ENCODE measurements at places on chromosomes 11 and 22.

- no peak for DNase-seq
Measured at GRCh38 chr11:16169541-16169940, 186.8 kb downstream of the SOX6 start.

DNA sequence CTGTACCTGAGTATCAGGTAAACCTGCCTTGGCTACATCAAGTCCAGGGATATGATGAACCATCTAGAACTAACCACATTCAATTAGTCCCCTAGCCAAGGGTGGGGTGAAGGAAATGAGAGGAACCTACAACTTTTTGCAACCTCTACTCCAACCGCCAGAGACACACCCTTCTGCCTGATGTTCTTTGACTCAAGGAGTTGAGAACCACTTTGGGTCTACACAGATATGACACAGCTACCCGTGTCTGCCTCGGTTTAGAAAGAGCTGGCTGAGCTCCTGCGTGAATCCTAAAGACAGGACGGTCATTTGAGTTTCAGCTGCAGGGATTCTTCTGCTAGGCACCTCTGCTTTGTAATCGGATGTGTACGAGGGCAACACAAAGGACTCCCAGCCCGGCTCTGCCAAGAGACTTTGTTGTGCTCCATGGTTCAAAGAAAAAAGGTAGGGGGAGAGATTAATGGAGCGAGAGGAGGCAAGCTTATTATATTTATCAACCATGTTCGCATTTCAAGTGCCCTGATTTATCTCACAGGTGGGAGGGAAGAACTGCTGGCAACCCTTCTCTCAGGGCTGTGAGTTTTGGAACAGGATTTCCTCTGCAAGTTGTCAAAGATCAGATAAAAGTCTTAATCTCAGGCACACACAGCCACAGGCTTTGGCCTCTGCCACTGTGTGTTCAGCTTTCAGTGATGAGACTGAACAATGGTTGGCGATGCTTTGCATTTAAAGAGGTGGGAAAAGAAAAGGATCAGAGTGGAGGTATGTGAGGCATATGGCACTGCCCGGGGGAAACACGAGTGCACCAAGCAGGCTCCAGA, 35.1 kb downstream of the FLI1 start:
- DNase-seq: no peak

- no peak for DNase-seq
Measured at GRCh38 chr11:100830978-100831732, 144.1 kb downstream of the ARHGAP42 start.

- DNase-seq: no peak
Measured at GRCh38 chr11:17684550-17684949, 34.8 kb upstream of the MYOD1 start.

DNA sequence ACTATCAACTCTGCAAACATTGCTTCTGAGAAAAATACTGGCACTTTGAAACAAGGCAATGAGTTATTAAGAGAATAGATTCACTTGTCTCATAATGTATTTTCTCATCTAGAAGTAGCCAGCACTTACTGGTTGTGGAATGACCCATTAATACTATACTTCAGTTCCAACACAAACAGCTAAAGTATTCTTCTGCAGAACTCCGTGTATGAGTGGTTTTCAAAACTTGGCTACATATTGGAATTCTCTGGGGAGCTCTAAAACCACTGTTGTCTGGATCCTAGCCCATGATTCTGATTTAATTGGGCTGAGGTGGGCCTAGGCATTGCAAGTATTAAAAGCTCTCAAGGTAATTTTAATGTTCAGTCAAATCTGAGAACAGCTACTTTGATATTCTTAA, 1416.4 kb upstream of the RAG2 start:
- DNase-seq: no peak

DNA sequence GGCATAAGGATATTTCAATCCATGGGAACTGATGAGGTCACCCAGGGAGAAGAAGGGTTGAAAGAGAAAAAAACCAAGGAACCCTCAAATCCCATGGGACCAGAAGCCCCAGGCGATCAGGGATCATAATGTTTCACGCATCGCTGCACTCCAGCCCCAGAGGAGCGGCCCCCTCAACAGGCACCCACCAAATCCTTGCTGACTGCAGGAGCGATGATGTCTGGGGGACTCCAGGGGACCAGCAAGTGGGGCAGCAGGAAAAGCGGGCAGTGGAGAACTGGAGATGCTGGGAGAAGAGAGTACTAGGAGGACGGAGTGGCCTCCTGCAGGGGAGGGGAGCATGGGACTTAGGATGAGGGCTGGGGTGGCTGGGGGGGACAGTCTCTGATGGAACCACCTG, 47.7 kb upstream of the LINC01488 start:
- no peak for DNase-seq

- DNase-seq: no peak
Measured at GRCh38 chr11:46072172-46072964, 48.9 kb downstream of the PHF21A start.

DNA sequence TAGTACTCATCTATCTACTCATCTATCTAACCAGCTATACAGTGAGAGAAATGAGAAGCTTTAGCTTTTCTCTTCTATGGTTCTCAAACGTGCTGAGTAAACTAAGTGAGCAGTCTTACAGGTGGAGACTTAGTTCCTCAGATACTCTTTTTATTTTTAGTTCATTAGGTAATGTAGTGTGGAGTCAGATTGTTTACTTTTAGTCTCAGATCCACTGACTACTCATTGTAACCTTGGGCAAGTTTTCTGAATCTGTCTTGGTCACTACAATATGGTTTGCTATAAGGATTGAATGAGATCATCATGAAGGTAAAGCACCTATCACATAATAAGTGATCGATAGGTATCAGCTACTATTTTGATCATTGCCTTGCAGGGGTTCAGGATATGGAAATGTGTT, 160.1 kb downstream of the RAB38 start:
- no peak for DNase-seq

- no peak for DNase-seq
Measured at GRCh38 chr22:44344407-44344806, 31.7 kb upstream of the SHISAL1 start.

DNA sequence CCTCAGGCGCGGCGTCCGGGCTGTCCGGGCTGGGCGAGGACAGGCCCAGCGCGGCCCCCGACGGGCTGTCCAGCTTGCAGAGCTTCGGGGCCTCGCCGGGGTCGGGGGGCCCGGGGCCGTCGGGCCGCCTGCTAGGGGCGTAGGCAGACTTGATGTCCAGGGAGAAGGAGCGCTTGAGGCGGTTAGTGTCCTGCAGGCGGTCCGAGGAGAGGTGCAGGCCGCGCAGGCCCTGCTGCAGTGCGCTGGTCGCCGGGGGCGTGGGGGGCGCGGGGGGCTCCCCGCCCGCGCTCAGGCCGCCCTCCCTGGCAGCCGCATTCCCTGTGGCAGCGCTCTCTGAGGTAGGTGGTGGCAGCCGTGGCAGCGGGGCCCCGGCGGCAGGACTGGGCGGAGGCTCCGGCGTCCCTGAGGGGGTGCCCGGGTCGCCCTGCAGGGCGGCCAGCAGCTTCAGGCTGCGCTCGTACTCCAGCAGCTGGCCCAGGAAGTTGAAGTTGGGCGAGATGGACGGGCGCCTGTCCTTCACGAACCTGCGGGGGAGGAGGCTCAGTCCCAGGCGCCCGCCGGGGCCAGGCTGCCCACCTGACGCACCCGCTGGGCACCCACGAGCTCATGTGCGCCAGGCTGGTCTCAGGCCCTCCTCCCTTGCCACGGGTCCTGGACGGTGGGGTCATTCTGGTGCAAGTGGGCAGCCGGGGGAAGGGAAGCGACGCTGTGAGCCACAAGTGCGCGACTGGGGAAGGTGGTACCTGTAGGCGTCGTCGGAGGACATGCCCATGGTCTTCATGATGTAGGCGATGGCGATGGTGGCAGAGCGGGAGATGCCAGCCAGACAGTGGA, 14.8 kb downstream of the DUSP8 start:
- DNase-seq: no peak

- DNase-seq: no peak
Measured at GRCh38 chr11:107819361-107820014, 39.1 kb downstream of the SLC35F2 start.

- DNase-seq: no peak
Measured at GRCh38 chr11:47480762-47481161, 31.8 kb upstream of the RAPSN start.

DNA sequence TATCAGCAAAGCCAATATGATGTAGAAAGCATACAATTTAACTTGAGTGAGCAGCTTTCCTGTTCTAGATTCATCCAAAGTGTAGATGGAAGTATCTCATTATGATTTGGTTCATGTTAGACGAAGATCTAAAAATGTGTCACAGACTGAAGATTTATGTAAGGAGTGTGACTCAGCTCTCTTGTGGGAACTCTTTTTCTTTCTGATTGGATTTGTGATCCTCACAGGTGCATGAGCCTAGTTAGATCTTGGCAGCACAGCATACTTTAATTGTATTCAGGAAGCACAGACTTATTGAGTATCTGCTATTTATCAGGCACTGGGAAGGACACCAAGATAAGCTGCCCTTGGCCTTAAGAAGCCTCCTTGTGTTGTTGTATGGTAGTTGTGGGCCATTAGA, 147.1 kb downstream of the C11orf91 start:
- no peak for DNase-seq

DNA sequence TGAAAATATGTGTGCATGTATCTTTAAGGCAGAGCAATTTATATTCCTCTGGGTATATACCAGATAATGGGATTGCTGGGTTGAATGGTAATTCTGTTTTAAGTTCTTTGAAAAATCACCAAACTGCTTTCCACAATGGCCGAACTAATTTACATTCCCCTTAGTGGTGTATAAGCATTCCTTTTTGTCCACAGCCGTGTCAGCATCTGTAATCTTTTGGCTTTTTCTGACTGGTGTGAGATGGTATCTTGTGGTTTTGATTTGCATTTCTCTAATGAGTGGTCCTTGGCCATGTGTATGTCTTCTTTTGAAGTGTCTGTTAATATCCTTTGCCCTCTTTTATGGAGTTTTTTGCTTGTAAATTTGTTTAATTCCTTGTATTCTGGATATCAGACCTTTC, 24.3 kb downstream of the CCDC15 start:
- no peak for DNase-seq

- DNase-seq: no peak
Measured at GRCh38 chr11:120209746-120210625, 846 bp upstream of the OAF start.

- no peak for DNase-seq
Measured at GRCh38 chr22:22773979-22774604, 113.5 kb upstream of the IGLL5 start.

- DNase-seq: no peak
Measured at GRCh38 chr11:45997599-45997998, 75.1 kb downstream of the LARGE2 start.

DNA sequence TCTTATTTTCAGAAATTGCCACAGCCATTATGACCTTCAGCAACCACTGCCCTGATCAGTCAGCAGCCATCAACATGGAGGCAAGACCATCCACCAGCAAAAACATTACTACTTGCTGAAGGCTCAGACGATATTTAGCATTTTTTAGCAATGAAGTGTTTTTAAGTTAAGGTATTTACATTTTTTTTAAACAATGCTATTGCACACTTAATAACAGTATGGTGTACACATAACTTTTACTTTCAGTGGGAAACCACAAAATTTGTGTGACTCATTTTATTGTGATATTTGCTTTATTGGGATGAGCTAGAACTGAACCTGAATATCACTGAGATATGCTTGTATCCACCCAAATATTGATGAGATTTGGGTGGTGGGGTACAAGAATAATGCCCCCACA, 110.9 kb downstream of the TSPAN18 start:
- DNase-seq: no peak

- DNase-seq: no peak
Measured at GRCh38 chr11:27786331-27786730, 86.1 kb upstream of the BDNF start.
